Upper lobe of right lung (tissue), 1 donor: ENCODE measurements at places on chromosomes 3 and 15.

- DNase-seq = no peak
These were observed 6.0 kb downstream of the FAM43A start for GRCh38 chr3:194691481-194692283.

DNA sequence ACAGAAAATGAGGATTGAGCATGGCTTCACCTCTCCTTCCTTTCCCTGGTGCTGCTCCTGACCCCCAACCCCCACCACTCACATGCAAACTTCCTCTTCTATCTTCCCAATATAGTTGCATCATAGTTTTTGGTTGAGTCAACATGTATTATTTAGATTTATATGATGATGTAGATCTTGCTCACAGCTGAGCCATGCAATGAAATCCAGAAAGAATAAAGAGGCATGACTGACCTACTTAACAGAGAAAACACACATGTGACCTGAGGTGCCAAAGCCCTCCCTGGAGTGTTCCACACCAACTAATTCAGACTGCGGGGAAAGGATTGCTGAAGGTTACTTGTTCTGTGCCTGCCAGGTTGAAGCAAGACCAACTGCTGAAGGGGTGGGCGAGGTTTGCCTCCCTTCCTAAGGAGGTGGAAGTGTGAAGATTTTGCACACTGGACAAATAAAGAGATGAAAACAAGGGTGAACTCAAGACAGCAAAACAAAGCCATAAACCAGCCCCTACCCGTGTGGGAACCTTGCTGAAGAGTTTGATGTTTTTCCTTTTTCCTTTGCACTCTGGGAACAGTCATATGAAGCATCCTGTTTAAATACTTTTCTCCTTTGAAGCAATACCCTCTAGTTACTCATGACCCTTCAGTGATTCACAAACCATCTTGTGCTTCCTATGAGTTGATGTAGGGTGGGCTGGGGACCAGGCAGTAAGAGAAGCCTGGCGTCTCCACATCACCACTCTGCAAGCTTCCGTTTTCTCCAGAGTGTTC lies 155.2 kb upstream of the UBE2E1 start:
- no peak for DNase-seq

DNA sequence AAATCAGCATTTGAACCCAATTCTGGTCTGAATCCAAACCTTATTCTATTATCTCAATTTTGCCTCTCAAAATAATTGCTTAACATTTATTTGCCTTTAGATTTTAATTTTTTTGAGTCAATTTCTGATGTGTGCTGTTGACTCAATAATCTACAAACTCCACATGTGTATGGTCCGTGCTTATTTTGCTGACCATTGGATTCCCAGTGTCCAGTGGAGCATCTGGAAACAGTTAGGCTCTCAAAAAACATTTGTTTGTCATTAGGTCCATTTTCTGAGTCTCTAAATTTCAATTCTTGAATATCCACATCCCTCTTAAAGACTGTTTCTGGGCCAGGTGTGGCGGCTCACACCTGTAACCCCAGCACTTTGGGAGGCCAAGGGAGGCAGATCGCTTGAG lies 19.2 kb upstream of the MYZAP start:
- no peak for DNase-seq

GRCh38 chr3:46553154-46553553 lies 12.9 kb downstream of the LRRC2 start:
- DNase-seq = no peak

DNA sequence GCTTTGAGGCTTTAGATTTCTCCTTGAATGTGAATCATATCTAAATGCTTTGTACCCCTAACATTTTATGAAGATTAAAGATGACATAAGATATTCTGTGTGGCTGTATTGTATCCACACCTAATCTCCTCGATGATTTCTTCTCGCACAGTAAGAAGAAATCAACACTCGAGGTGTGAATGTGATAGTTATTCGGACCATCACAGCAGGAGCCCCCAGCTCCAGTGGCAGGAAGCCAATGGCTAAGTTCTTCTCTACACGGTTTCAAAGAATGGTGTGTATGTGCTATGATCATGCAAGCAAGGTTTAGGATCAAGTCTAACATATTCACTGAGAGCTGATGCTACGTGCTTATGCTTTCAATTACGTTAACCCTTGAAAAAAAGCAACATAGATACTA lies 271.0 kb downstream of the SUCLG2 start:
- no peak for DNase-seq

GRCh38 chr15:28131400-28131799 lies 32.3 kb upstream of the OCA2 start:
- no peak for DNase-seq

GRCh38 chr15:78938658-78939488 lies 6.0 kb downstream of the CTSH start:
- DNase-seq = no peak

GRCh38 chr3:57877116-57877515 lies 121.0 kb downstream of the SLMAP start:
- DNase-seq = no peak

DNA sequence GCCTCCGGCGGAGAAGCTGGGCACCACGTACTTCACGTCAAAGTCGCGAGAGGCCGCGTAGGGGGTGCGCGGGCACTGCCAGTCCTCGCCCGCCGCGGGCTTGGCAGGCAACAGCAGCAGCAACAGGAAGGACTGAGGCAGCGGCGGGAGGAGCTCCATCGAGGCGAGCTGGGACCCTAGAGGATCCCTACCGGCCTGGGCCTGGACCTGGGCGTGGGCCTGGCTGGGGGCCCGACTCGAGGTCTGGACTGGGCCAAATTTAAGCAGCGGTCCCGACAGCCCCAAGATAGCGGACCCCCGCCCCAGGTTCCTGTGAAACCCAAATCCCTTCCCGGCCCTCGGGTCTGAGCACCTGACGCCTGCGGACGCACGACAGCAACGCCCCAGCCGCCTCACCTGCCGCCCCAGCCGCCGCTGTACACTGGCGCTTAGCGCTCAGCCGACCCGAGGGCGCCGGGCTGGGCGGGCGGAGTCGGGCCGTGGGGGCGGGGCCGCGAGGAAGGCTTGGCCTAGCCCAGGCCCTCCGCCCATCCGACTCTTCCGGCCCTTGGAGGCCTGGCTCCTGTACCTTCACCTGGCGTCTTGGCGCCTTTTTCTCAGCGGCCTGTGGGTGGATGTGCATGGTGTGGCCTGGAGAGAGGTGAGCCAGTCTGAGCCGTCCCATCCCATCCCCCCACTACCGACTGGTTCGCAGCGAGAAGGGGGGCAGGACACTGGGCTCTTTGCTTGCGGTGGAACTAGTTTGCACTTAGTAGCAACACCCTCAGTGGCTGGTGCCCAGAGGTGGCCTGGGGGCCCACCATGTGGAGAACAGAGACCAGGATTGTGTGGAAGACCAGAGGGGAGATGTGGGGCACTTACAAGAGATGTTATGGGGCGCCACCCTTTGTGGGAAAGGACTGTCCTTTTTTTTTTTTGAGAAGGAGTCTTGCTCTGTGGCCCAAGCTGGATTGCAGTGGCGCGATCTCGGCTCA lies at the start of gene MST1R:
MST1R (minus strand) TSS at position 423 of the 974 bp plus-strand sequence; CDS start at position 159, 264 bp downstream.
- DNase-seq = peak; percentile 95

DNA sequence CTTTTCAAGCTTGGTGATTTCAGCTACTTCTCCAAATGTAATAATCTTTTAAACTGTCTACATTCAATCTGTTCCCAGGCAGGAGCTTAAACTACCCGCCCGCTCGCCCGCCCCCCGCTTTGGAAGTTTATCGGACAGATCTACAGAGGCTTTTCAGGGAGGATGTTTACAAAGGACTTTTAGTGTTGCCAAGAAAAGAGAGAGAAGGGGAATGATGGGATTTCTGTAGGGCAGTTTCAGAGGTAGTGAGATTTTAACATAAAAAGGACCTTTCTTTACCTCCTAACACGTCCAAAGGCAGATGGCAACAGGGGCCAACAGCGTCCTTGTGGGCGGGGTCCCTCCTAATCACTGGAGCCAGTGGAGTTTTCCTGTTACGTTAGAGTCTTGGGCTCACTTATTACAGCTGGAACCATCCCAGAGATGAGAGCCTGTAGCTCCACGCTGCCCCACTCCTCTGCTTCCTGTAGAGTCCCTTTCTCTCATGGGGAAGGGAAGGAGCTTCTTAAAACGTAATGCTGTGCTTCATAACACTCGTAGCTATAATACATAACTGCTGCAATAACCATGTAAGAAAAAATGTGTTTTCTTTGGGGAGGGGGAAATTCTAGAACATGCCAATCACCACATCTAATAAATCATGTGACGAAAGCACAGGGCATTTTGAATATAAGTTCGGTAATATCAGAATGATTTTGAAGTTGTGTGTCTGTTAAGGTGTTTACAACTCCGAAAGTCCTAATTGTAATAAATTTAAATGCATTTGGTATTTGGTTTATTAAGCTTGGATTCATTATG lies 30.9 kb downstream of the HES1 start:
- no peak for DNase-seq

- no peak for DNase-seq
These were observed 6.0 kb upstream of the PHLDB2 start for GRCh38 chr3:111853068-111853467.

GRCh38 chr3:160825311-160825800 lies 69.3 kb downstream of the PPM1L start:
- DNase-seq = no peak

DNA sequence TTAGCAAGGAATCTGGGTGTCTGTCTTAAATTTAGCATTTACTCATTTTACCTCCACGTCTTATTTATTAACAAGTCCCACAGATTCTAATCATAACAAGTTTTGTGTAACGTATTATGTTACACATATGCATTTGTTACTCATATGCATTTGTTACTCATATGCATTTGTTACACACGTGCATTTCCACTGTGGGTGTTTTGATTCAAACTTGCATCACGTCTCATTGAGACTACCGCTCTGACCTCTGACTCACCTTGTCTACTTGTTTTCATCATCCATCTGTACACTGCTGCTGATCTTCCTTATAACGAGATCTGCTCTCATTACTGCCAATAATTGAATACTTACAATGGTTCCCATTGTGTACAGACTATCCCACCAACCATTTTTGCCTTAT lies 1141.4 kb downstream of the TBL1XR1 start:
- DNase-seq = no peak

GRCh38 chr3:68664276-68664675 lies 268.1 kb downstream of the TAFA4 start:
- no peak for DNase-seq

DNA sequence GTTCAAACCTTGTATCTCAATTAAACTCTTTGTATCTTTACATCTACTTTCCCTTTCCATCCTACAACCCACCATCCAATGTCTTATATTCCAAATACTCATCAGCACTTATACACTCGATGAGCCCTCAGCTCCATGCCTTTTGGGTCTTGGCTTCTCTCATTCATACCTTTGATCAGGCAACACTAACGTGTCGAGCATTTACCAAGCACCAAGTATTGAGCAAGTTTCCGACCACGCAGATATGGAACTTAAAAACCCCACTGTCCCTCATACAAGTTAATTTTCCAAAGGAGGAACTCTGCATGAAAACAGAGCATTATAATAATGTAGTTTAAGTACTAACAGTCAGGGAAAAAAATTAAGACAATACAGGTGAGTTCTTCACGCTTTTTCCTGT lies 102.8 kb downstream of the IL1RAP start:
- no peak for DNase-seq

- no peak for DNase-seq
These were observed 6.0 kb downstream of the GHRL start for GRCh38 chr3:10286596-10287295.

DNA sequence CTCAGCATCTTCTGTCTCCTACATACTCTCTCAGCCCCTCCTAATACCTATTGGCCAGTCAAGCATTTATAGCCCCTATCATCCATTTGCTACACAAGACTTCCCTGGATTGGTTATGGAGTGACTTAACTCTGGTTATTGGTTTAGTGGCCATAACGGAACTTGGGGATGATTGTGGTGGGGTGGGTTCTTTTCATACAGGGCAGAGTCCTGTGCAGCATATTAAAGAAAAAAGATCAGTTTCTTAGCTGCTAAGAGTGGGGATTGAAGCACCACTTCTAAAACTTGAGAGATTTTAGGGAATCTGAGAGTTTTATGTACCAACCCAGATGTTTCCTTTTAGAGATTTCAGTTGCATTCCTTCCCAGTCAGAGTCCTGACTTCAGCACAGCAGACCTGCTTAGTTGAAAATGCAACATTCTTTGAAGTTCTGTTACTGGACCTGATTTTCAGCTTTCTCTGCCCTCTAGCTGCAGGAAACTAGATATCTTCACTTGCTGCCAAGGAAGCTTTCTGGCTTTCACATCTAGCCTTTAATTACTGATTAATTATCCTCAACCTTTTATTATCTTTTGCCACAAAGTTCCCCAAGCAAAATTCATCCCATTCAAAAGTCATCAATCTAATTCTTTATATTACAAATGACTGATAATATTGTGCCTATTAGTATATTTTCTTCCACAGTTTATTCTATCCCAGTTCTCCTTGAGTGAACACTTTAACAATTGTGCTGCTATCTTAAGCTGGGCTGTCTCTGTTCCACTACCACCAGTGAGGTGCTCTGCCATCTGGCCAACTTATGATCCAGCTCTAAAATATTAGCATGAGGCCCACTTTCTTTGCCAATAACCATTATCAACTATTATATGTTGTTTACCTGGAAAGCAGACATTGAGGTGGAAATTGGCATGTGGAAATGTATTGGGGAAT lies 906.0 kb upstream of the ALCAM start:
- no peak for DNase-seq

DNA sequence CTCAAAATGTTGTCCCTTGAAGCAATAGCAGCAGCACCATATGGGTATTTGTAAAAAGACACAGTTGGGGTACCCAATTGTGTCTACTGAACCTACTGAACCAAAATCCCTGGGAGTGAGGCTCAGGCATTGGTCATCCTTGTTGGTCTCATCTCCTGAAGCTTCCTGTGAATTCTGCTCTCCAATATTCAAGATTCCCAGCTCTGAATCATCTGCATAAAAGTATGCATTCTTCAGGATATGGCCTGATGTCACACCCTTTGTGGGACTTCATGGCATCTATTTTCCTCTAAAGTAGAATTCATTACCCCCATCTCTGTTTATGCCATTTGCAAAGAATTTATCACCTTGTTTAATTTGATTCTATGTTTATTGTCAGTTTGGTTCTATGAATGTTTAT lies 13.3 kb upstream of the PTX3 start:
- no peak for DNase-seq

GRCh38 chr3:113873814-113874526 lies 35.4 kb downstream of the GRAMD1C start:
- no peak for DNase-seq

GRCh38 chr3:123352134-123352554 lies 96.7 kb downstream of the ADCY5 start:
- DNase-seq = no peak

DNA sequence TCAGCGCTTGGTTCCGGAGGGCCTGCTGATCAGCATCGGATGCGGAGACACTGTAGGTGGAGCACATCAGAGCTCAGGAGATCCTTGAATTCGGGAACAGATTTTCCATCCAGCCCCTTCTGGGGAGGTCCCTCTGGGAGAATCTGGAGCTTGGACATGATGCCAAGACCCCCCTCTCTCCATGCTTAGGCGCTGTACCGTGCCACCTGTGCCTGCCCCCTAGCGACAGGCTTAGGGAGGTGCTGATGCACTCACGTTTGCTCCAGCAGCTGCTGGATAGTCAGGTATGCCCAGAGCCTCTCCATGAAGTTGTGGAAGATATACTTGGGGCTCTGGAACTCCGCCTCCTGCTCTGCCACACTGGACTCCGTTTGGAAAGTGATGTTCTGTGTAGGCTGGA lies 9.7 kb downstream of the ITIH4 start:
- no peak for DNase-seq

- no peak for DNase-seq
These were observed 60.8 kb upstream of the POLG start for GRCh38 chr15:89395461-89395871.

- DNase-seq = no peak
These were observed 3.4 kb upstream of the TAFA4 start for GRCh38 chr3:68935778-68936177.

- peak; percentile 61 for DNase-seq
These were observed 157.7 kb upstream of the FAM3D start for GRCh38 chr3:58824285-58824684.

GRCh38 chr15:59011262-59011952 lies 23.9 kb downstream of the RNF111 start:
- DNase-seq = no peak
